Central memory CD4-positive, alpha-beta T cell (primary cell): ENCODE measurements at places on chromosomes 5 and 9.

DNA sequence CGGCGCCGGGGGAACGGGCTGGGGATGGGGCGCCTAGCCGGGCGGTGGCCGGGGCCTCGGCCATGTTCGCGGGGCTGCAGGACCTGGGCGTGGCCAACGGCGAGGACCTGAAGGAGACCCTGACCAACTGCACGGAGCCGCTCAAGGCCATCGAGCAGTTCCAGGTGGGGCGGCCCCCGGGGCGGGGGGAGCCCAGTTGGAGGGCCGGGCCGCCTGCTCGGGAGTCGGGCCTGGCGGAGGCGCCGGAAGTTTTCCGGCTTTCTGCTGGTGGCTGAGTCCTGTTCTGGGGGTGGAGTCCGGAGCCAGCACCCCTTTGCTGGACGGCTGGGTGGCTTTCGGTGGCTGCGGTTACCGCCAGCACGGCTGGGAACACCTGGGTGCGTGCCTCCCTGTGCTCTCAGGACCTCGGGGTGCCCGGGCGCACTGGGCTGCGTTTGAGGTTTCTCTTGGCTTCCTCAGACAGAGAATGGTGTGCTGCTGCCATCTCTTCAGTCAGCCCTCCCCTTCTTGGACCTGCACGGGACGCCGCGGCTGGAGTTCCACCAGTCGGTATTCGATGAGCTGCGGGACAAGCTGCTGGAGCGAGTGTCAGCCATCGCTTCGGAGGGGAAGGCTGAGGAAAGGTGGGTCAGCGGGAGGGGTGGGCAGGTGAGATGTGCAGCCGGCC, 454 bp downstream of the NELFB start:
- no peak for DNase-seq

GRCh38 chr5:175290379-175290778, 153.6 kb downstream of the DRD1 start:
- DNase-seq = no peak

DNA sequence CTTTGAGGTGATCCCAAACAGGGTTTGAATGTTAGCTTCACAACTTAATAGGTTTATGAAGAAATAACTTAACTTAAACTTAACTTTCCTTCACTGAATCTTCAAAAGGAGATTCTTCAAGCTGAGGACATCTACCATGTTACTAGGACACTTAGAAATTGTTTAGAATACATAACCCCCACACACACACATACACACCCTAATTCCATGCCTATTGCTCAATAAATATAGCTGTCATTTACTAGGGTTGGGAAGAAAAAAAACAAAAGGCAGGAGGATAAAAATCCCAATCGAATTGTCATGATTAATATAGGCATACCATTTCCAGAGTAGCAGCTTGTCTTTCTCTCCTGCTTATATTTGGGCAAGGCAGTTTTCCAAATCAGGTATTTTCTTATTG, 68.3 kb downstream of the ALDH1A1 start:
- no peak for DNase-seq

DNA sequence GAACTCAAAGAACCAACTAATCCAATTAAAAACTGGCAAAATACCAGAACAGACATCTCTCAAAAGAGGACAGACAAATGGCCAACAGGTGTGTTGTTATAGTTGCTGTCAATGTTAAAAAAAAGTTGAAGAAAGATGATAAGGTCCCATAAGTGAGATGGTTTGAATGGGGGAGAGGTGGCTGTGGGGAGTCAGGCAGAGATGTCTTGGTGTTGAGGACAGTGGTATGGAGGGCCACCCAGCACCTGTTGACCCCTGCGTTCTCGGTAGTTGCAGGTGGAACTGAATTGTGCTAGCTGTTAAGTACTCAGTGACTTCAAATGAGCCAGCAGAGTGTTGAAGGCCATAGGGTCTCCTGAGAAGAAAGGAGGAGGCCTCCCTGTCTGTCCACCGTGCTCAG, 55.9 kb upstream of the PITX1 start:
- DNase-seq = no peak

- DNase-seq = no peak
These were observed 284.4 kb downstream of the OSTF1 start for GRCh38 chr9:75372499-75373268.
